Caudate nucleus (tissue), 63 donors: ENCODE measurements at places on chromosomes 11 and 22.

- DNase-seq: no peak
Measured at GRCh38 chr22:37336579-37336978, 54.3 kb downstream of the CYTH4 start.

DNA sequence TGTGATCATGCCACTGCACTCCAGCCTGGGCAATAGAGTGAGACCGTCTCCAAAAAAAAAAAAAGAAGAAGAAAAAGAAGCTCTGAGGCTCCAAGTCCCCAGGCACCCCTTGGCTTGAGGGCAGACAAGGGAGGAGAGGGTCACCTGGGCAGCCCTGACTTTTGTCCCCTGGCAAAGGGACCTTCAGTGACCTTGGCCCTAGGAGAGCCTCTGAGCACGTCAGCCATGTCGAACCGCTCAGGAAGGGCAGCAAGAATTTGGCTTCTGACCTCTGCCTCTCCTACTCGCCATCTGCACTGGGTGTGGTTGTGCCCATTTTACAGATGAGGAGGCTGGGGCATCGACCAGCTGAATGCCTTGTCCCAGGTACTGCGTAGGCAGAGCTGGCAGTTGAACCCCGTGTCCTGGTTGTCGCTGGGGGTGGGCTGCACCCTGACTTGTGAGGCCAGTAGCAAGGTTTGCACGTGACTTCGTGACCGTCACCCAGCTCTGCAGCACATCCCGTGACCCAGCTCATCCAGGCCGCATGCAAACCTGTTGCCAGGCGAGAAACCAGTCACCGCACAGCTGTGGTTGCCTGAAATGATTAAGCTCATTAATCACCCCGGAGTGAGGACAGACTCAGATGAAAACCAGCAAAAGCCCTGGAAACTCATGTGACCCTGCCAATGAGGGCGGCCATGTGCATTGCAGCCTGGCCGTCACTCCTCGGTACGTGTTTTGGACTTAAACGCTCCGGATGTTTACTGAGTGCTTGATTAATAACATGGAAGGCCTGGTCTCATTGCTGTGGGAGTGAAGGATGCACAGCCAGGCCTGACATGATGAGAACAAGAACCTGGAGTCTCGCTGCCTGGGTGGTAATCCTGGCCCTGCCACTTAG, 47.7 kb upstream of the PPP6R3 start:
- no peak for DNase-seq

DNA sequence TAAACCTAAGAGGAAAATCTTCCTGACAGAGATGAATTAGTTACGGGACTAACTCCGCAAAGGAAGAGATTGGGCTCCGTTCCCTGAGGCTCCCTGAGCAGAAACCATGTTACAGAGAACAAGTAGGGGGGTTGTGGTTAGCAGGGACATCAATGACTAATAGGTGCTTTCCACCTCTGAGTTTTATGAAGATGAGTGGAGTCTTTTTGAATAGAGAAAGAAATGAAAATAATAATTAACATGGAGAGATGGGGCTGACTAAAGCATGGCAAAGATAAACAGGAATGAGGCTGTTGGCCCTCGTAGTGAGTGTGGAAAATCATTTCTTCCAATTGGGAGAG, 47.5 kb upstream of the PICALM start:
- no peak for DNase-seq

DNA sequence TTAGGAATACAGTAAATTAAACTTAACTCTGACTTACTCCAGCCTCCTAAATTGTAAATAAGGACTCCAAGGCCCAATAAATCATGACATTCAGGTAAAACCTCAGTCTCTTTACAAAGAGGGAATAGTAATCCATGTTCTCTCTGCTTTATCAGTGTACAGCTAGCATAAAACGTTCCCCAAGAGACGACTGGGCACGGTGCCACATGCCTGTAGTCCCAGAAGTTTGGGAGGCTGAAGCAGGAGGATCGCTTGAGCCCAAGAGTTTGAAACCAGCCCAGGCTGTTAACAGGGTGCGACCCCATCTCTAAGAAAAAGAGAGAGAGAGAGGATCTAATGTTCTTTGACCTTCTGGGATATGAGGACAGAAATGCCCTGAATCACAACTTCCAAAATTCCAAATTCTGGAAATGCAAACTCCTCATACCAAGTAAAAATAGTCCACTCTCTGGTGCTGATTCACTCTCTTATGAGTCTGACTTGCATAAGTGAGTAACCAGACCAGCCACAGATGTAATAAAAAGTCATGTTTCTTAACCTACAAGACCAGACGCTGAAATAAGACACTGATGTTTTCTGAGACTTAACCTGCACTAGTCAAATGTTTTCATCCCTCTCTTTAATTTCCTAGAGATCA, 25.5 kb downstream of the NNMT start:
- DNase-seq: no peak

- DNase-seq: no peak
Measured at GRCh38 chr11:100918551-100919500, 210.8 kb downstream of the PGR start.

DNA sequence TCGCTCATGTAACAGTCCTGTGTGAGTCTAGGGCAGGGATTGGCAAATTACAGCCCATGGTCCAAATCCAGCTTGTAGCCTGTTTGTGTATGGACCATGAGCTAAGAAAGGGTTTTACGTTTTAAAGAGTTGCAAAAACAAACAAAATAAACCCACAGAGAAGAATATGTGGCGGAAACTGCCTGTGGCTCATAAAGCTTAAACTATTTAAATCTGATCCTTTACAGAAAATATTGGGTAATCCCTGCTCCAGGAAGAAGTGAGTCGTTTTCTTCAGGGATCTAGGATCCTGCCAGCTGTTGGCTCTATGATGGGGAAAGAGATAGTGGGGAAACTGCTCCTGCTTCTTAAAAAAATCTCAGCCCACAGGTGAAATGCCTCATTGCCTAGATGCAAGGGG, 3.4 kb upstream of the OR6Q1 start:
- DNase-seq: no peak

- no peak for DNase-seq
Measured at GRCh38 chr22:37303821-37304274, 21.5 kb downstream of the CYTH4 start.

DNA sequence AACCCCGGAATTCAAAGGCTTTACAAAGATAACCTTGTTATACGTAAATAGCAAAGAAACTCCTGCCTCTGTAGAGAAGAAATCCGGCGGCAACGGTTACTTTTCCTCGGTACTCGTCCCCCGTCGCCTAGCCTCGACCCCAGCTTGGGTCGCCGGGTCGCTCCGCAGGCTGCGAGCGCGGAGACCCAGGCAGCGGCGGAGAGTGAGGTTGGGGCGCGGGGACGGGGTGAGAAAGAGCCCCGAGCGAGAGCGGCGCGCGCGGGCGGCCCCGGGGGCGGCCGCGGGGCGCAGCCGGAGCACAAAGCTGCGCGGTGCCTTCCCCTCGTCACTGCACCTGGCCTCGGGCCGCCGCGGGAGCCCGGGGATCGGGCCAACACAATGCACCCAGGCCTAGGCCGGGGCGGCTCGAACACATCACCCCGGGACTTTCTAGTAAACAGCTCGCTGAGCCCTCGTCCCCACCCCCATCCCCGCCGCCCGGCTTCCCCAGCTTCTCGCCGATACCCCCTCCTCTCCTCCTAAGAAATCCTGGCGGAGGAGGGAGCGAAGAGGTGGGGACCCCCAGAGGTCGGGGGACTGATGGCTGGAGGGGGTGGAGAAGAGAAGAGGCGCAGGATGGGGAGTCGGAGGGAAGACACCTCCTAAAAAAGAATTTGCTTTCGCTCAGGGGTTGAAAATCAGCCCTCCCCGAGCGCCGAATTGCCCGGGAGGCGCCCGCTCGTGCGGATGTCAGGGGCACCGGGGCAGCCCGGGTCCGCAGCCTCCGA, 845 bp downstream of the MPPED2 start:
- DNase-seq: peak; percentile 65
